ENCODE measurements at places on chromosomes 5 and 9.

DNA sequence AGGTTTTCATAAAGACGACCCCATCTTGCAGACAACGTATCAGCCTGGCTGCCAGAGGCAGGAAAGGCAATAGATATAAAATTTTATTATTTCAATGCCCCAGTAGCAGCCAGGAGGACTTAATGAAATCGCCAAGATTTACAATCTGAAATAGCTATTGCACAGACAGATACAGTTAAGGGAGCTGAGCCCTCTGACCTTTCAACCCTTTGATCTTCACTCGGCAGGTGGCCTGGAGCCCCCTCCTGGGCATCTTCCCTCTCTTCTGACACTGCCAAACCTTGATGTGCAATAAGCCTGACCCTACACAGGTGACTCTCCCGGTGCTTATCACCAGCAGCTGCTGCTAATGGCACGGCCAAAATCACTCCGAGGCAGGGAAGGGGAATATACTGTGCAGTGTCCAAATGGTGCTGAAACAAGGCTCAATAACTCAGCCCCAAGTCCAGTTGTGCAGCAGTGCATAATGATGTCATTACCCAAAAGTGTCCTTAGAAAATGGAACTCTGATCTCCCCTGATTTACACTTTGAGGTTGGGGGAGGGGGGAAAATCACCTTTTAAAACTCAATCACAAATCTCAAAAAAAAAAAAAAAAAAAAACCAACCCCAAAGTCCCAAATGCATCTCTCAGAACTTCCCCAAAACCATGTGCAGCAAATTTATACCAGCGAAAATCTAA is 242.0 kb downstream of the CRB2 start:
- no peak for DNase-seq

DNA sequence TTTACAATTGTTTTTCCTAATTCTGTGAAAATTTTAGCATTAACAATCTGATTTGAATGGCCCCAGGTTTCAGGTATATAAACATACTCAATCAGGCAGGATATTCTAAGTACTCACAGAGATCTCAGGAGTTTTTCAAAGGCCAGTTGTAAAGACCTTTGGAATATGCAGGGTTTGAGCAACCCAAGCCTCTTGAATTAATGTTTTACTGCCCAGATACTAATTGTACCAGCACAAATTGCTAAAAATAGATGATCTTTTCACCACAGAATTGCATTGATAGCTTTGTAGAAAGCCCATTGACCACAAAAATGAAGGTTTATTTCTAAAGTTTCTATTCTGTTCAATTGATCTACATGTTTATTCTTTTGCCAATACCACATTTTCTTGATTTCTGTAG is 186.5 kb downstream of the OSTF1 start:
- DNase-seq = no peak

GRCh38 chr5:174612686-174613085 is 111.7 kb upstream of the MSX2 start:
- no peak for DNase-seq

DNA sequence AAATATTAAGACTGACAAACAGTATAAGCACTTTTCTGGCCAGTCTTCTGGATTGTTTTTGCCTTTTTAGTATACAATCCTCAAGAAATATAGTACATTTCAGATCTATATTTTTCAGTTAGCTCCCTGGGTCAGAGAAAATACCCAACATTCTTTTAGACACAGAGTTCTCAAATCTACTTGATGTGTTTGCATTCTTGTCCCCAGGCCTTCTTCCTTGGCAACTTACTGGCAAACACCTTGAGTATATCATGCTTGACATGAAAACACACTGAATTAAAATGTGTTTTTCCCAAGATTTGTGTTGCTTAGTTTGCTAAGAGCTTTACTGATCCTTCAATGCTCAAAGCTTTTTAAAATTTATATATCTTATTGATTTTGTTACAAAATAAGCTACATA is 1413.1 kb upstream of the CDH9 start:
- no peak for DNase-seq

DNA sequence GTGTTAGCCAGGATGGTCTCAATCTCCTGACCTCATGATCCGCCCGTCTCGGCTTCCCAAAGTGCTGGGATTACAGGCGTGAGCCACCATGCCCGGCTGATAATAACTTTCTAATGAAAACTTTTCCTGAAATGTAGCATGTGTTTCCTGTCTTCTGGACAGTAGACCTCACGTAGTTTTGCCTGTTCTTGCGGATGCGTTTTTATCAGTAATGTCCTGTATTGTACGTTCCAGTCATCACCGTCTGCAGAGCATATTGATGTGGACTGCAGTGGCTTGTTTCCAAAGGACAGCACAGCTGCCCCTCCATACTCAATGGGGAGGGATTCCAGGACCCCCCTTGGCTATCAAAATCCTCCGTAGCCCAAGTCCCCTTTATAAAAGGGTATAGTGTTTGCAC is 12.8 kb downstream of the EXOC3 start:
- DNase-seq = no peak

DNA sequence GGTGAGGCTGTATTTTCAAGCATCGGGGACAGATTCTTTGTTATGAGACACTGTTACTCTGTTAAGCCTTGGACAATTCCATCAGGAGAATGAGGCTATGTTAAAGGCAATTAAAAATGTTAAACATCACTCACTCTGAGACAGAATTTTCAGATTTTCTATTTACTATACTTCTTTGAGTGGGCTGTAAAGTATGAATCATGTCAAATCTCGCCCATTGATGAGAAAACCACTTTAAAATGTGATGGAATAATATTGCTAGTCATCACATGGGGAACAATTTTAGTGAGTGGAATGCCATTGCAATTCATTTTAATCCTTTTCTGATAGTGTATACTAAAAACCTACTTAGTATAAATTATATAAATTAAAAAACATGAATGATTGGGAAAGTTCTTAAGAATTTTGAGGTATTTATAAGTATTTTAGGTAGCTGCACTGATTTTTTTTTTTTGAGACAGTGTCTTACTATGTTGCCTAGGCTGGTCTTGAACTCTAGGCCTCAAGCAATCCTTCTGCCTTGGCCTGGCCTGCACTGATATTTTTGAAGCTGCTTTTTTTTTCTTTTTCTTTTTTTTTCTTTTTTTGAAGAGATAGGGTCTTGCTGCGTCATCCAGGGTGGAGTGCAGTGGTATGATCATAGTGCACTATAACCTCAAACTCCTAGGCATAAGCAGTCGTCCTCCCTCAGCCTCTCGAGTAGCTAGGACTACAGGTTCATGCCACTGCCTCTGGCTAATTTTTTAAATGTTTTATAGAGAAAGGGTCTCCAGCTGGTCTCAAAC is 73.2 kb downstream of the KIAA1958 start:
- DNase-seq = no peak

GRCh38 chr9:120616966-120617935 is 37.3 kb upstream of the CDK5RAP2 start:
- no peak for DNase-seq

DNA sequence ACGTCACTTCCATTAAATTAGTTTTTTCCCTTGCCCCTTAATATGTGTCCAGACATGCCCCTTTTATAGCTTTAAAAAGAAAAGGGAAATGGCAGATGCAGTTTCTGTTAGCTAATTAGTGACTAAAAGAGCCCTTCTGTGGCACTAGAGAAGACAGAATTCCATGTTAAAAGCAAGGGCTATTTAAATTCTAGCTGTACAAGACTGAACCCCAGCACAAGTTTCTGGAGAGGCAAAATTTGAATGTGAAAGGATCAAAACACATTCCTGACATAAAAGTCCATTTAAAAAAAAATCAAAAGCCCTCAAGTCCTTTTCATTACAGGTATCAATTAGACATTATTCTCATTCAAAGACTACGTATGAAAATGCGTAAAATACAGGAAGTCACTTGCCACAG is 78.7 kb downstream of the HAPLN1 start:
- no peak for DNase-seq

- DNase-seq = no peak
Observed at GRCh38 chr5:15474143-15474719, 25.7 kb upstream of the FBXL7 start.

DNA sequence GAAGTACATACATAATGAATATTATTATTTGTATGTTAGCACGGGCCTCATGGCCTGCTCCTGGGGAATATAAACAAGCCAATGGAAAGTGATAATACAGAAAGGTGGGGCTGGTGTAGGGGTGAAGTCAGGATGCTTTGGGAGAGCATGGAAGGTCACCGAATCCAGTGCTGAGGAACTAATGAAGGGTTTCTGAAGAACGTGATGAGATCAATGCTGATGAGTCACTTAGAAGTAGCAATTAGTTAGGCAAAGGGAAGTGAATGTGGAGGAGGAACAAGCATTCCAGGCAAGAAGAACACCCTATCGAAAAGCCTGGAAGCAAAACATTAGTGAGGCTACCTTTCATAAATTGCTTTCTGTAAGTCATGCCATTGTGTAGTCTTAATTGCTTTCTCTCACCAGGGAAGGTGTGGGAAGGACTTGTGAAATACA is 2.1 kb downstream of the ANXA1 start:
- DNase-seq = no peak

DNA sequence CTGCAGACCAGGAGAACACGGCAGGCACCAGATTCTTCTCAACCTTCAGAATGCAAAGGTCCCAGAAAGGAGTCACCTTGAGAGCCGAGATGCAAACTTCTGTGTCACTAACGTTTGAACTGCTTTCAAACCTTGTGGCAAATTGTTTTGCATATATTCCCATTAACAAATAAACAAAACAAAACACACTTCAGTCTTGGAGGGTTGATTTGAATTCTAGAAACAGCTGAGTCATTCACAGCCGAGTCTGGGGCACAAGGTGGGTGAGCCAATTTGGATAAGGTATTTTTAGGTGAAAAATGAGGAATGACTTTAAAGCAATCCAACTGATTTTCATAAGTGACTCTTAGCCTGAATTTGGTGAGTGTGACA is 38.8 kb upstream of the ANKRD33B start:
- DNase-seq = no peak

DNA sequence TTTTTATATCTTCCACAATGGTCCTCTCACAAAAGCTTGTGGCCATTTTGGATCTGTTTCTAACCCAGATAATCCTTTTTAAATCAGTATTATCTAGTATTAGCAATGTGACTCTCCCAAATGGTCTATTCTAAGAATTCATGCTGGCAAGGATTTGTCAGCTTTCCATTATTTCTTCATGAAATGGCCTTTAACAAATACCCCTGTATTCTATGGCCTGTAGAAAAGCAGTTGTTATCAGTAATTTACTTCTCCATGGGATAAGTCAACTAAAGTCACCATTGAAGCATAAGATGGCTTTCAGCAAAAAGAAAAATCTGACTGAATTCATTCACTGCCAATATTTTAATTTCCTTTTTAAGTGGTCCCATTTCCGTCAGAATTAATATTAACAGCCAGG is 346.4 kb upstream of the FAM174A start:
- DNase-seq = no peak

DNA sequence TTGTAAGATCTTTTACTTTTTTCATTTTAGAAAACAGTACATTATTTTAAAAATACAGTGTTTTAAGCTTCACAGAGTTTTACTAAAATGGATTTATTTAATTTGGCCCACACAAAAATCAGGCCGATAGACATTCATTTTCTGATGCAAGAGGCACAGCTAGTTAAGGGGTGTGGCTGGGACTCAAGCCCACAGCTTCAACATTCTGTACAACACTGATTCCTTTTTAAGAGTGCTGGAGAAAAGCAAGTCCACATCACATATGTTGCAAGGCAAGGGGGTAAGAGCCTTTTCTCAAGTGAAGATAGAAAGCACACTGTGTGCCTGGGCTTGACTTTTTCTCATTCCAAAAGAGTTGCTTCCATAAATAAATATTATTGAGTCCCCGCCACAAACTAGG is 195.9 kb downstream of the RFK start:
- no peak for DNase-seq

DNA sequence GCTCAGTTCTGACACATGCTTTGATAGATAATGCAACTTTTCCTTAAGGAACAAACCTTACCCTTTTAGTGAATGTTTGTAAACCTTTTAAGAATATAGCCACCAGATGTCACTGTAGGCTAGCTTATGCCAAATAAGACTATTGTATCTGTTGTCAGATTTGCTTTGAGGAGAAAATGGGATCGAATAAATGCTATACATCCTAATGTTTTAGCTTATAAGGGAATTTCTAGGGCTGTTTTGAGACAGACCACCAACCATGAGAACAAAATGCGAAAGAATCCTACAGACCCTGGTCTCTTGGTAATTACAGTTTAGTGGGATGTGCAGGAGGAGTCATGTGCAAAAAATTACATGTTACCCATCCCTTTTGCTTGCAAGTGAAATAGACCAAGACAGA is 127.6 kb upstream of the NMUR2 start:
- no peak for DNase-seq

DNA sequence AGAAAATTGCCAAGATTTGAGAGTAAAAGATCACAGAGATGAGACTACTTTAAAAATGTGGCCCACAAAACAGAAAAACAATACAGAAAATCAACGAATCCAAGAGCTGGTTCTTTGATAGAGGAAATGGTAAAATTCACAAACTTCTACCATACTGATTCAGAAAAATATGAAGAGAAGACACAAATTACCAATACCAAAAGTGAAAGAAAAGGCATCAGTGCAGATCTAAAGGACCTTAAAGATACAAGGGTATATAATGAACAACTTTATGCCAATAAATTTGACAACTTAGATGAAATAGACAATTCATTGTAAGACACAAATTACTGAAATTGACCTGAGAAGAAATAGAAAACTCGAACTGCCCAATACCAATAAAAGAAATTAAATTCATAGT is 24.4 kb upstream of the SLC1A1 start:
- DNase-seq = no peak

- DNase-seq = peak; percentile 7
Observed at GRCh38 chr5:31639481-31640411, 815 bp downstream of the PDZD2 start.

GRCh38 chr5:146528236-146528635 is 12.2 kb upstream of the GPR151 start:
- no peak for DNase-seq

- DNase-seq = no peak
Observed at GRCh38 chr5:134086943-134087305, 27.6 kb upstream of the TCF7 start.

DNA sequence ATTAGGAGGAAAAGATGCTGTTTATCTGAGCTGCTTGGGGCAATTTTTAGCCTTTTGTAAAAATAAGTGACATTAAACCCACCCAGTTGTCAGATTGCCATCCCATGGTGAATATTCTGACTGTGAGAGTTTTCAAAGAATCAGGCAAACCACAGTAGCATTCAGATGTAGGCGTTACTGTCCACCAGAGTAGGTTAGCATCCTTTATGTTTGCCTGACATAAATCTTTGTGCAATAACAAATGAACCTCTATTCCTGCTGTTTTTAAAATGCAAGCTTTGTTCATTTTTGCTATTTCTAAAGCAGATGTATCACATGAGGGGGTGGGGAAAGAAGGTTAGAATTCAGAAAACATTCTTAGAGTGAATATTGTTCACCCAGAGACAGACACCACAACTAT is 427.8 kb downstream of the CDH9 start:
- DNase-seq = no peak
